ENCODE measurements at places on chromosomes 2 and 18.

DNA sequence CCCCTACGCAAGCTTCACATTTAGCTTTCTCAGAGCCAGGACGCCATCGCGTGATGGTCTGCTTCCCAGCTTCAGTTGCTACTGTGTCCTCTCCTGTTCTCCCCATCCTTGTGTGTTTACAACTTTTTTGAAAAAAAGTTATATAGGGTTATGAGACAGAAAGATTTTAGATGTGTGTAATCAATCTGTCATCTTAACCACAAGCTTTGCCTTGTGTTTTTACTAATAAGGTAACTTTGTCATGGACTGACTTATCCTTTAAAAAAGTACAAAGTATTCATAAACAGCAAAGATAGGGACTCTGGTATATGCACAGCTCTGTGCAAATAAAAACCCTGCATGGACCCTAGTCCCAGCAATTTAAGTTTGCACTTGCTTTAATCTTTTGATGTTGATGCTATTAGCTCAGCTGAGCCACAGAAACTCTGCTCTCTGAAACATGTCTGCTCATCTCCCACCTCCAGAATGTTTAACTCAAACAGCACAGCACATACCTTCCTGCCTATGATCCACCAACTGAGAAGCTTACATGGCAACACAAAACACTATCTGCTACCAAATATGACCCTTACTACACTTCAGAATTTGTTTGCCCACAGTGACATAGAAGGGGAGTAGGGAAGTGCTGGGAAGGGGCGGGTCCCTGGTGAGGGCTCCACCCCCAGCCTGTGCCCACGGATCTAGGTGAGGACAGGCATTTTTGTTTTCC is 42.7 kb downstream of the SAP130 start:
- H3K4me3 ChIP-seq = no peak overlapping the region
- H3K4me1 ChIP-seq = no peaks in the 10 kb centered on the region
- H3K36me3 ChIP-seq = peaks cover 62% of the 10 kb centered on the region

GRCh38 chr2:26650713-26651469 is 9.7 kb upstream of the CIB4 start:
- no peaks in the 10 kb centered on the region for H3K36me3 ChIP-seq
- H3K4me1 ChIP-seq = peaks cover 13% of the 10 kb centered on the region
- H3K4me3 ChIP-seq = no peak overlapping the region

- no peak for DNase-seq
- no peaks in the 10 kb centered on the region for H3K4me1 ChIP-seq
- no peaks in the 10 kb centered on the region for H3K27me3 ChIP-seq
- no peaks in the 10 kb centered on the region for H3K36me3 ChIP-seq
- H3K27ac ChIP-seq = no peak overlapping the region
Observed at GRCh38 chr18:5058768-5059695, 138.0 kb downstream of the AKAIN1 start.

- H3K4me3 ChIP-seq = no peak overlapping the region
- no peaks in the 10 kb centered on the region for H3K36me3 ChIP-seq
- DNase-seq = no peak
- H3K4me1 ChIP-seq = no peaks in the 10 kb centered on the region
- no peaks in the 10 kb centered on the region for H3K27me3 ChIP-seq
- no peak overlapping the region for H3K27ac ChIP-seq
Observed at GRCh38 chr2:68749345-68749744, 14.7 kb downstream of the ARHGAP25 start.

DNA sequence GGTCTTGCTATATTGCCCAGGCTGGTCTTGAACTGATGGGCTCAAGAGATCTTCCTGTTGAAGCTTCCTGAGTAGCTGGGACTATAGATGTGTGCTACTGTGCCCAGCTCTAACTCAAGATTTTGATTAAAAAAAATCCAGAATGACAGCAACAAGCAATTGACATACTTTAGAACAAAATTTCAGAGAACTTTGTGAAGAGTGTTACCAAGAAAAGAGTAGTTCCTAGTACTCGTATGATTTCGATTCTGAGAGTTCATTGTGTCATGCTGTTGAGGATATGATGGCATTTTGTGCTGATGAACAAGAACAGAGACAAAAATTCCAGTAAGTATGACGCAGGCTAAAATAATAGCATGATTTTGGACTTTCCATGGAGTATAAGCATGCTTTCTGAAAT is 90.2 kb upstream of the TWSG1 start:
- DNase-seq = no peak
- H3K4me3 ChIP-seq = no peak overlapping the region
- no peak overlapping the region for H3K27ac ChIP-seq
- no peaks in the 10 kb centered on the region for H3K27me3 ChIP-seq
- 0 out of 2 replicates have a peak, but pooled peaks cover 2% of the 10 kb centered on the region for H3K4me1 ChIP-seq
- no peaks in the 10 kb centered on the region for H3K36me3 ChIP-seq

- DNase-seq = no peak
- no peak overlapping the region for H3K4me3 ChIP-seq
- H3K27ac ChIP-seq = no peak overlapping the region
- H3K36me3 ChIP-seq = no peaks in the 10 kb centered on the region
- no peaks in the 10 kb centered on the region for H3K4me1 ChIP-seq
Observed at GRCh38 chr2:8572712-8573233, 109.1 kb upstream of the ID2 start.

- H3K36me3 ChIP-seq = no peaks in the 10 kb centered on the region
- no peaks in the 10 kb centered on the region for H3K27me3 ChIP-seq
- no peak overlapping the region for H3K4me3 ChIP-seq
- H3K4me1 ChIP-seq = no peaks in the 10 kb centered on the region
- H3K27ac ChIP-seq = no peak overlapping the region
Observed at GRCh38 chr2:14567561-14567960, 65.0 kb upstream of the LRATD1 start.

GRCh38 chr2:1591978-1592907 is 152.1 kb downstream of the PXDN start:
- H3K4me1 ChIP-seq = no peaks in the 10 kb centered on the region
- no peaks in the 10 kb centered on the region for H3K36me3 ChIP-seq
- peak; percentile 82 for DNase-seq
- no peaks in the 10 kb centered on the region for H3K27me3 ChIP-seq
- H3K27ac ChIP-seq = no peak overlapping the region

DNA sequence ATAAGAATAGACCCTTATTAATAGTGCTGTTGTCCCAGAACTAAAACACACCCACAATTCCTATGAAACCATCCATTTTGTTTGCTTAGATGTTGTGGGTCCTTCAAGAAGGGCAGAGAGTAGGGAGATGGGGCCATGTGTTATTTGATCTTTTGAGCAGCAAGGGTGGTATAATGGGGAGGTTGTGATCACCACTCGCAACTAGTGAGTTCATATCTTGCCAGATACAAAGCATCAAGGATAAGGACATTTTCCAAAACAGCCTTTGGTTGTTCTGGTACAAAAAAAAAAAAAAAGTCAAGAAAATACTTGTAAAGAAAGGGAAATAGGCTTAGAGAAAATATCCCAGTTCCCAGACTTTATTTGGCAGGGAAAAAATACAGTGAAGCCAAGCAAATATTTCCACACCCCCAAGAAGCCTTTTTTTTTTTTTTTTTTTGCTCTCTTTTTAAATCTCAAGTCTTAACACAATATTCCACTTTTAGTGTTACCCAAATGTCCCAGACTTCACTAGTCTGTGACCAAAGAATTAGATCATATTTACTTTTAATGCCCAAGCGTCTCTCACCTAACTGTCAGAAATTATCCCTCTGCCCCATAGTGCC is 54.1 kb downstream of the ANTXR1 start:
- no peaks in the 10 kb centered on the region for H3K4me1 ChIP-seq
- DNase-seq = no peak
- H3K36me3 ChIP-seq = no peaks in the 10 kb centered on the region
- no peak overlapping the region for H3K27ac ChIP-seq
- H3K27me3 ChIP-seq = no peaks in the 10 kb centered on the region

DNA sequence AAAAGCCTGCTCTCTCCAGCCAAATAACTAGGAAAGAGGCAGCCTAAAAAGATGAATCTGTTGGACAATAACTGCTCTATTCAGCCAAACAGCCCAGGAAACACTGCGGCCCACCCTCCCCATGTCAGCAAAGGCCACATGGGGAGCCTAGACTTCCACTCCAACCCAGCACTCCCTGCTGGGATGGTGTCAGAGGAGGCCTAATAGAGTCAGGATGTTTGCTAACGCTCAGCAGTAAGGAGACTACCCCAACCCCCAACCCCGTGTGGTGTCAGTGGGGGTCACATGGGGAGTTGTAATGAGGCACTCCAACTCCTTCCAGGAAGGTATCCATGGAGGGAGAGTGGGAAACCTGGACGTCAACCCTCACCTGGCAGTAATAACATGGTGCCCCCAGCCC is 41.6 kb downstream of the ZBTB7C start:
- H3K4me1 ChIP-seq = no peaks in the 10 kb centered on the region
- H3K27me3 ChIP-seq = no peaks in the 10 kb centered on the region
- no peak for DNase-seq
- no peaks in the 10 kb centered on the region for H3K36me3 ChIP-seq
- H3K27ac ChIP-seq = no peak overlapping the region

DNA sequence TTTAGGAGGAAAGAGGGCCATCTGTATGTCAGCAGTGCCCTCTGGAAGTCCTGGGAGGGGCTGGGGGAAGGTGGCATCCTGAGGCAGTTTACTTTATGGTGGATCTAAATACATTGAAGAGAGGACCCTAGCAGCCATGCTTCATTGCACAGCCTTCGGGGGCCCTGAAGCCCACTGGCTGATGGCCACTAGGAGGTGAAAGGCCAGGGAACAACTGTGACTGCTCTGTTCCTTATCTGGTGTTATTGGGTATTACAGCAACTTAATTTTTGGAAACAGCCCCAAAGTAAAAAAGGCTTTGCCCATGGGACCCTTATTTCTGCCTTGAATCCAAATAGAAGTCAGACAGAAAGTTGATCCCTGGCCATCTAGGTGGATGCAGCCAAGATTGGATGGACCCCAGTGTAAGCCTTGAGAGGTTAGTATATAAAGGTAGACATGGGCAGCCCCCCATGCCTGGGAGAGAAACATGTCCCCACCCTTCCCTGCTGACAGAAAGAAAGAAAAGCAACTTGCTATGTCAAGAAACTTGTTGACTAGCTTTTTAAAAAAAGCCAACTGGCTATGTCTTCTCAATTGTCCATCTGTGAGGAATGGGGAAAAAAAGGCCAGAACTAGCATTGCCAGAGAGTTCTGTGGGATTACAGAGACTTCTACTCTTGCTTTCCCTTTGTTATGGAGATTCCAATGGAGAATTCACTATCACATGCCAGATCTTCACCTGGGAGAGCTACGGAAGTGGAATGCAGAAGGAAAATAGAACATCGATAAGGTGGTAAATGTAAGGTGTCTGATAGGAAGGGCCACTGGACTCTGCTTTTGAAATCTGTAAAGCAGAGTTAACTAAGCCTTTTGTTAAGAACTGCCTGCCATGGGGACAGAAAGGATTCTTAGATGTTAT is 58.6 kb upstream of the OSR1 start:
- DNase-seq = no peak
- no peaks in the 10 kb centered on the region for H3K4me1 ChIP-seq
- no peak overlapping the region for H3K27ac ChIP-seq
- H3K27me3 ChIP-seq = no peaks in the 10 kb centered on the region

DNA sequence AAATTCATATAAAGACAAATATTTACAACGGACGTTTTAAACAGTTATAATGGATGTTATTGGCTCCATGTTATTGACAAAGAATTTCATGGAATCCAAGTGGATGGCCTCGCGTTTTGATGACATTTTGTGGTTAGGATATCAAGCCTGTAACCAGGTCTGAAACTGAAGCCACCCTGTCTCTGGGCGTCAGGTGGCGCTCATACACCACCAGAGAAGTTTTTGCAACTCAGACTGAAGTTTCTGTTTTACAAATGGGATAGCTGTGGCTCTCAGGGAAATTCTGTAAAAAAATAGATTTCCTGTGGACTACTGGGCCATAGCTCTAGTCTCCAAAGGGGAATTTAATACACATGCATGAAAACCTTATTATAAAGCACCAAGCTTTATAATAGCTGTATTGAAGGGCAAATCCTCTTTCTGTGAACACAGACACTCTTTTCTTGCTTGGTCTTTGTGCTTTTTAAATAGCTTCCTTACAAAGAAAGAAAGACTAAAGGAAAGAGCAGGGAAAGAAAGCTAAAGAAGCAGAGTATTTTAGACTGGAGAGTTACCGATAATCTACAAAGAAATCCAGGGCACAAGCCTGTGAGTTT is 86.7 kb downstream of the C18orf54 start:
- H3K4me3 ChIP-seq = no peak overlapping the region
- no peaks in the 10 kb centered on the region for H3K4me1 ChIP-seq
- H3K27ac ChIP-seq = no peak overlapping the region
- peak; percentile 58 for DNase-seq

DNA sequence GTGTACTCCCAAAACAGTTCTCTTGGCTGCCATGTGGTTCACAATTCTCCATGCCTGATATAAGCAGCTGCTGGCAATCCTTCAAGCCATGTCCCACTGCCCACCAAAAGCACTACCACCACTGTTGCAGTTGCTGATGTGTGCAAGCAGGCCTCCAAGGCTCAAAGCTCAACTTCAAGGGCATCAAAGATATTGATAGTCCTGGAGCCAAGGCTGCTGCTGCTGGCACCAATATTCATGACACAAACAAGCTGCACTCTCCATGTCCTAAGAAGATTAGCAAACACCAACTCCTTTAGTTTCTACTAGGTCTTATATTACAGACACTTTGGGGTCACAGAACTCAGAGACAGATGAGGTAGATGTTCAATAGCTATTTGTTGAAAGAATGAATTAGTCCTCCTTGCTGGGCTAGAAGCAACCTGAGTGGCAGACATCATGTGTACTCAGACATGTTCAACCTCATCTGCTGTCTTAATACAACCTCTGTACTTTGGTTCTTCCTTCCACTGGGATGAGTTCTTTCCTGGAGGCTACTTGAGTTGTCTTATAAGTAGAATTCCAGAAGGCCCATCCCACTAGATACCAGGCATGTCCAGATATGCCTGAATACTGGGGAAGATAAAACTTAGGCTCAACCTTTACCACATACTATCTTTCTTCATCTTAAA is 104.5 kb upstream of the UGP2 start:
- no peaks in the 10 kb centered on the region for H3K27me3 ChIP-seq
- no peak overlapping the region for H3K27ac ChIP-seq
- no peak for DNase-seq
- no peaks in the 10 kb centered on the region for H3K36me3 ChIP-seq

- no peak overlapping the region for H3K4me3 ChIP-seq
- no peak overlapping the region for H3K27ac ChIP-seq
- H3K36me3 ChIP-seq = no peaks in the 10 kb centered on the region
- no peaks in the 10 kb centered on the region for H3K27me3 ChIP-seq
Observed at GRCh38 chr2:867296-867695, 83.4 kb upstream of the SNTG2 start.

GRCh38 chr2:84498150-84498799 is 18.0 kb upstream of the DNAH6 start:
- H3K36me3 ChIP-seq = no peaks in the 10 kb centered on the region
- H3K4me3 ChIP-seq = no peak overlapping the region
- no peaks in the 10 kb centered on the region for H3K4me1 ChIP-seq
- H3K27me3 ChIP-seq = no peaks in the 10 kb centered on the region
- no peak for DNase-seq

- DNase-seq = no peak
- H3K36me3 ChIP-seq = no peaks in the 10 kb centered on the region
- no peak overlapping the region for H3K4me3 ChIP-seq
- H3K27ac ChIP-seq = no peak overlapping the region
Observed at GRCh38 chr18:10804126-10804525, 278.3 kb downstream of the NAPG start.

- no peak for DNase-seq
- no peak overlapping the region for H3K4me3 ChIP-seq
- peaks cover 15% of the 10 kb centered on the region for H3K4me1 ChIP-seq
- no peak overlapping the region for H3K27ac ChIP-seq
- H3K27me3 ChIP-seq = no peaks in the 10 kb centered on the region
Observed at GRCh38 chr2:237361194-237362004, 52.6 kb downstream of the COL6A3 start.

GRCh38 chr2:42102024-42102590 is 54.3 kb downstream of the PKDCC start:
- peak overlapping the region; percentile 42 for H3K4me3 ChIP-seq
- H3K27ac ChIP-seq = peak overlapping the region; percentile 83
- H3K36me3 ChIP-seq = no peaks in the 10 kb centered on the region
- DNase-seq = no peak

All from H1 (cell line).